Stimulated activated CD8-positive, alpha-beta memory T cell treated with anti-CD3 and anti-CD28 coated beads, Interleukin-7, amount 100 ng/mL, for 1 hour (primary cell): ENCODE measurements at places on chromosomes 5 and 9.

- DNase-seq = no peak
These were observed 32.1 kb downstream of the VCAN start for GRCh38 chr5:83503662-83504061.

GRCh38 chr5:132876020-132876759, 2.7 kb downstream of the LEAP2 start:
- DNase-seq = no peak

- no peak for DNase-seq
These were observed 6.6 kb upstream of the LMX1B start for GRCh38 chr9:126607086-126607485.

DNA sequence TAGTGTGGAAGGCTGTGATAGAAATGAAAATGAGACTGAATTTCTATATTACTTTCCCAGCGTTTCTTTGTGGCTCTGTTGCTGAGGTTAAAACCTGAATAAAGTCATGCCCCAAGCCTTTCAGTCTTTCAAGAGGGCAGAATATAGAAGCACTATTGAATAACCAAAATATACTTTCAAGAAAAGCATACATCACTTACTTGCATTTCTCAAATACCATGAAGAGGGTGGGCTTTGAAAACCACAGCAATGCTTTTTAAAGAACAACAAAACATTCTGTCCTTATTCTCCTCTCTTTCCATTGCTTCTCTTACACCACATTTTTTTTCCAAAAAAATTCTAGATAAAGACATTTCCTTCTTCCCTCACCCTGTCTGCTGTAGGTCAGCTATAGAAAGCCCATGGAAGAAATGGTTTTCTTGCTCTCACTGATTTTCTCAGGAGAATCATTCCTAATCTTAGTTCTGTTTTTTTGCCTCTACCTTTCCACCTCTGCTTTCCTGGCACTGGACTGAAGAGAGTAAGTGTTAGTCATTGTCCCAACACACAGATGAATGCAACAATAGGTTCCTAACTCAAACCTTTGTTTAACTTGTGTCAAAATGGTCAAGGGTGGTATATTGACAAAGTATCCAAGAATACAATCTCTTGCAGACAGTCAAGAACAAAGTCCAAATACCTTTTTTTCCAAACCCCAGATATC, 51.6 kb downstream of the NUDT12 start:
- no peak for DNase-seq

- no peak for DNase-seq
These were observed 95.6 kb downstream of the RFK start for GRCh38 chr9:76298521-76299144.

GRCh38 chr5:78527054-78527859, 121.3 kb downstream of the LHFPL2 start:
- no peak for DNase-seq

DNA sequence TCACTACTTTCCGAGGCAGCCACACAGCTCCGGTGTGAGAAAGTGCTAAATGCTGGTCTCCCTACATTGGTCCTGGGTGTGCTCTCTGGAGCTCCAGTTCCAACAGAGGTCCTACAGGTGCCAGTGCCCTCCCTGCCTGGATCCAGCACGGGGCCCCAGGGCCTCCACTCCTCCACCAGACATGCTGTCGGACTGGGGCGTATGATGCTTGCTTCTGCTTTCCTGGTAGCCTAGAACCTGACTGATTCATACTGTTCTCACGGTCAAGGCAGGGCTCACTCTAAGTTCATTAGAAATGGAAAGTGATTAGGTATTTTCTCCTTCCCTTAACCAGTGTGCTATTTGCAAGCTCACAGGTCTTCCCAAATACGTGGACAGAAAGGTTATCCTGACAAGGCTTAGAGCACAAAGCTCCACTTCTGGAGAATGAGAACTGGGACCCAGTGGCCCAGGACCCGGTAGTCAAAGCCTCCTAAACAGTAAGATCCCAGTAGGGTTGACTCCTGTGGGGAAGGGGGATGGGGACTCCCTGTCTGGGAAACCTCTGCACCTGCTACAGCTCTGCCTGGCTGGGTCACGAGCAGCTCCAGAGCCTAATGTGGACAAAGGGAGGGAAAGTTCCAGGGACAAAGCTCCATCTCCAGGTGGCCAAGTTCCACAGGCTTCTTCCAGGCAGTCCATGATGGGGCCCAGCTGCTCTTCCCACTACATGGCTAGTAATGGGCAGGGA, 98.1 kb downstream of the PAX5 start:
- no peak for DNase-seq

DNA sequence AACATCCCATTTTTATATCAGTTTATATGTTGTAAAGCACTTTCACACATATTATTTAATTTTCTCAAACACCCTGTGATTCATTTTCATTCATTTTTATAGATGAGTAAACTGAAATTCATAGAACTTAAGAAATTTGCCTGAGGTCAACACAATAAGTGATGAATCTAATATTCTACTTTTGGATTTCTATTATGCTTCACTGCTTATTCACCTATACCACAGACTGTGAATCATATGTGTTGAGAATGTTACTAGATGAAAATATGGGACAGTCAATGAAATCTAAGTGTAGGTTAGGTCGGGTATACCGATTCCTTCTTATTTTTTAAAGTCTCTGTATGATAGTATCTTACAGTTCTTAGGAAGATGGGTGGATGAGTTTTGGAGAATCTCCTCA, 24.8 kb downstream of the CDC37L1 start:
- DNase-seq = no peak
